ENCODE measurements at places on chromosomes 7 and 10.

- no peak for DNase-seq
Observed at GRCh38 chr10:65325913-65326312, 1599.9 kb upstream of the LRRTM3 start.

DNA sequence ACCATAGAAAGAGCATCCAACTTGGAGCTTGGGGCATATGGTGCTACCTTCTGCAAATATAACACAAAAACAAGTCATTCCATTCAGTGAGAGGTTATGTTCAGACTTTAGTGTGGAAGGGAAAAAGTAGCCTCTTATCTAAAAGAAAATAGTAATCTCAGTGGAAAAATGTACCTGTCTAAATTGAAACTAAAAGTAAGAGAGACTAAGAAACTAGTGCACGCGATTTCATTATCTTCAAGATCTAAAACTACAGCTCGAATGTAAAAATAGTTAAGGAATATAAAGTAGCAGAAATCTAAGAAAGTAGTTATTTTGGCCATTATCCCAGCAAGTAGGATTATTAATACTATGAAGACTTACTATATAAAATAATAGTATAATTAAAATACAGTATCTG is 233.0 kb upstream of the PPP1R3A start:
- no peak for DNase-seq

DNA sequence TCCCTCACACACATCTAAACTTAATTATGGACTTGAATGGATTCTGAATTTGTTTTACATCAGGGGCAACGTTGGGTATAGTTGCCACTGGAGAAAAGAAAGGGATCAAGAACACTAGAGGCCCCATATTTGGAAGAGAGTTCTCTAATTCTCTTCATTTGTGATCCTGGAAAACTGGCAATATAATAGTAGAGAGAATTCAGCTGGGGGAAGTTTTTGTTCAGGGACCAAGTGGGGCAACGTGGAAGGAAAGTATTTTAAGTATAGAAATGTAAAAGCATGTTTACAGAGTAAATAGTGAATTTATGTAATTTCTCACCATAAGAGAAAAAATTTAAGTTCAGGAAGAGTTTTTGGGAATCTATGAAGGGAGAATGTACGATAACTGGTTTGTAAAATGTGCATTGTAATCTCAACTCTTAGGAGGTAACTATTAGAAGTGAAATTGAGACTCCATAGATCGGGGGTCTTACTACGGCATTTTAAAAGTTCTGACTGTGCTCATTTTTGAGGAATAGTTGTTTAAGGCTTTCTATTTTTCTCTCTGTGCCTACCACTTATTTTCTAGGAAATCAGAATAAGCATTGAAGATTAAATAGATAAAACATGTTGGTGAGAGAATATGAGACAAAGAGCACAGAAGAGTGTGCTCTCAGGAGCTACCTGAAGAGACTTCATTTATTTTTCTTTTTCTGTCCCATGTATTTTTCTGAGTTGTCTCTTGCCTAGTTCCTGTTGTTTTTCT is 3.4 kb downstream of the SDHAF3 start:
- no peak for DNase-seq

GRCh38 chr10:131805696-131806095 is 95.1 kb upstream of the PPP2R2D start:
- DNase-seq: no peak

- no peak for DNase-seq
Observed at GRCh38 chr10:60732198-60732806, 46.0 kb upstream of the CDK1 start.

DNA sequence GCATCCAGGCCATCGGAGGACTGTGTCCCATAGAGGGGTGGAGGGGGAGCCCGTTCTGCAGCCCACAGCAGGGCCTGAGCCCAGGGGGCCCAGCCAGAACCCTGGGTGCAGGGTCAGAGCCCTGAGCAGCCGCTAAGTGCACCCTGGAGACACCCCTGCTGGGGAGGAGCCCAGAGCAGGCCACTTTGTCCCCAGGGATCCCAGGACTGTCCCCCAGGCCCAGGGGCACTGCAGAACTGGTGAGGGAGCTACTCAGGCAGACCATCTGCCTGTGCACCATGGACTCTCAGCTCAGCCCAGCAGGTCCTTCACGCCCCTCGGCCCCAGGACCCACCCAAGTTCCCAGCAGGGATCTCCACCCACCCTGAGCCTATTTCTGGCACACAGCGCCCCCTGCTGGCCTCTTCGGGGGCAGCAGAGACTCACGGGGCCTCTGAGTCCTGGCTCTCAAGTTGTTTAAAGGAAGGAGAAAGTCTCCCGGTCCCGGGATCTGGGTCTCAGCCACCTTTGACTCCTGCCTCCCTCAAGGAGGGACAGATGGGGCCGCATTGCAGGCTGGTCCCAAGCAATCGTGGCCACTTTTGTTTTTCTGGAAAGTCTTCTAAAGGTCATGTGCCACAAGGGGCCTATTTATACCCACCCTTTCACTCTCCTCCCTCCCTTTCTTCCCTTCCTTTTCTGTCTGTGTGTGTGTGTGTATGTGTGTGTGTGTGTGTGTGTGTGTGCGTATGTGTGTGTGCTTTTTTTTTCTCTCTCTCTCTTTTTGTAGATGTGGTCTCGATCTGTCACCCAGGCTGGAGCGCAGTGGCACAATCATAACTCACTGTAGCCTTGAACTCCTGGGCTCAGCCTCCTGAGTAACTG is 90.3 kb downstream of the MYL10 start:
- DNase-seq: no peak

DNA sequence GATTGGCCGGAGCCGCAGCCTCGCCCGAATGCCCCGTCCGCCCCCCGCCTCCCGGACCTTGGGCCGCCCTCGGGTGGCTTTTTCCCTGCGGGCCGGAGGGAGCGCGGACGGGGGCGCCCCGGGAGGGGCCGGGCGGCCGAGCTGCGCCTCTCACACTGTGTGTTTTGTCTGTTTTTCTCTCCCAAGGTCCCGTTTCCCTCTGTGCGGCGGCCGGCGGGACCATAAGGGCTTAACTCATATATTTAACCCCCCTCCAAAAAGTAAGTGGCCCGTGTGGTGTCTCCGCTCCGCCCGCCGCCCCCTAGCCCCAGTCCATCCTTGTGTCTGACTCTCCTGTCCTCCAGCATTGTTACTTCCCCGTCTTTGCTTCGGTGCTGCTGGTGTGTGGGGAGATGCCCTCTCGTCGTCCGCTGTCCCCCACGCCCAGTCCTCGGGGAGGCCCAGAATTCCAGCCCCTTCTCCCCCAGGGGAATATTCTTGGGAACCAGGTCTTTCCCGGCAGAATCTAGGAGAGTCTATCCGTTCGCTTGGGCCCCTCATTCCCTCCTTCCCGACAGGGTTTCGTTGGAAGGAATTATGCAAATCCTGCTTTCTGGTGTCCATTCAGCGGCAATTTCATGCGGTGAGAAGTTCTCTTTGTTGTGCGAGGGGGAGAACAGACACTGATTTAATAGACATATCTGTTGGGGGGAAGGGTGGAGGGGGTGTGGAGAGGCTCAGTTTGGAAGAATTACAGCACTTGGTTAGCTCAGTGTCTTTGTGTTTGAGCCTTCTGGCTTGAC is 1.3 kb downstream of the LCOR start:
- no peak for DNase-seq

GRCh38 chr7:84364708-84365107 is 170.1 kb upstream of the SEMA3A start:
- DNase-seq: no peak

DNA sequence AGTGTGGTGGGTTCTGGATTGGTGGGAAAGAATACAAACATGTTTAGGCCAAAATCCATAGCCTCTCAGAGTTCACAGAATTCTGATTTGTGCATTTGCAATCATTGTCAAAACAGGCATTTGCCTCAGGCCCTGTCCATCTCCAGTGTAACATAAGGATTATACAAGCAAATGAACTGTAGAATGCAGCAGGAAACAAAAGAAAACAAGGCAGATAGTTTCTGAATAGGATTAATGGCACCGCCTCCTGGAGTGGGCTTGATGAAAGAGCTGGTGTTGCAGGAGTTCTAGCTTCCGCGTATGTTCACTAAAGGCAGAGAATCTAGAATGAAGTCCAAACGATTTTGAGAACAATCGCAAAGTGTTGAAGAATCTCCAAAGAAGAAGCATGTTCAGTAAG is 11.3 kb upstream of the MPP7 start:
- no peak for DNase-seq

- no peak for DNase-seq
Observed at GRCh38 chr10:70459774-70460490, 18.5 kb upstream of the NODAL start.
